ENCODE measurements at places on chromosomes 1 and 21.

GRCh38 chr1:27399251-27400025 is 7.0 kb downstream of the GPR3 start:
- no peak for DNase-seq

DNA sequence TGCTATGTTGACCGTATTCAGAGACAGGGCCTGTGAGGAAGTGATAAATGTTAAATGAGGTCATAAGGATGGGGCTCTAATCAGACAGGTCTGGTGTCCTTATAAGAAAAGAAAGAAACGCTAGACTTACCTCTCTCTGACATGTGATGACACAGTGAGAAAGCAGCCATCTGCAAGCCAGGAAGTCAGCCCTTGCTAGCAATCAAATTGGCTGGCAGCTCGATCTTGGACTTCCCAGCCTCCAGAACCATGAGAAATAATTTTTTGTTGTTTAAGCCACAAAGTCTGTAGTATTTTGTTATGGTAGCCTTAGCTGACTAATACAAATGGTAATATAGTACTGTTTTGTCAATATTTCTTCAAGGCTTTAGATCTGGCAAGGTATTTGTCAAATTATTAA is 25.1 kb upstream of the AGL start:
- no peak for DNase-seq

GRCh38 chr1:8374812-8375211 is 56.9 kb downstream of the SLC45A1 start:
- DNase-seq, result no peak

DNA sequence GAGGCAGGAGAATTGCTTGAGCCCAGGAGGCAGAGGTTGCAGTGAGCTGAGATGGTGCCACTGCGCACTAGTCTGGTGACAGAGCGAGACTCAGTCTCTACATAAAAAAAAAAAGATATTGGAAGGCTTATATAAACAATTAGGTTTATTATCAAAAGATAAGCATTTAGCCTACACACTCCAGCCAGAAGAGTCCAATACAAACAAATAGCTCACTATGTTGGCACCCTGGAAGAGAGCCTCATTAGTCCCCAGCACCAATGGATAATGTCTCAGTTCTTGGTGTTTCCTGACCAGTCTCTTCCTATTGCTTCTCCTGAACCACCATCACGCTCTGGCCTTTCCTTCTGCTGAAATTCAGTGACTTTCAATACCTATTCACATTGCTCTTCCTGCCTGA is 48.6 kb upstream of the ATP1A1 start:
- no peak for DNase-seq

DNA sequence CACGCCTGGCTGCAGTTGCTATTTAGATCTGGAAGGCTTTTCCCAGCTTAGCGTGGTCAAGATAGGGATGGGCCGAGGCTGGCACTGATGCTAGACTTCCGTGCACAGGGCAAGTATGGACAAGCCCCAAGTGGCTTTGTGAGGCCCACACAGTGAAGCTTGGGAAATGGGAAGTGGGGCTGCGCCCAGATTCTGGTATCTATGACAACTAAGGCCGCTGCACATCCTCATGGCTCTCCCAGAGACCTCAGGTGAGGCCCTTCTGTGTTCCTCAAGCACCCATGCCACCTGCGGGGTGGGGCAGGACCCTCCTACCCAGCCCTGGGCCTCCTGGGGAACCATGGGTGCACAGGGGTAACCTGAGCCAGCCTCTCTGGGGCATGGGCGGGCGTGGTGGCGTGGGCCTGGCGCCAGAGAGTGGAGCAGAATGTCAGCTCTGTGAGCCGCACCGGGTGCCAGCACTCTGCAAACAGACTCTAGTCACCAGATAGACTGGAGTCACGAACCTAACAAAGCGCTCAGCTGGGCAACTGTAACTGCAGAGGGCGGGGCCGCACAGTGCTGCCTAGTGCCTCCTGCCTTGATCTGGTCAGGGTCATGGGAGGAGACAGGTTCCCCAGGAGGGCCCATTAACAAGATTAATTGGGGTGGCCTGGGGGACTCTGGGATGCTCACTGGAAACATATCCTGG is 46.4 kb downstream of the ELF3 start:
- no peak for DNase-seq

GRCh38 chr1:30521261-30521865 is 202.0 kb downstream of the MATN1 start:
- DNase-seq, result no peak

All from NCI-H524 (cell line).